ENCODE measurements at places on chromosomes 1 and 21.

GRCh38 chr1:29876902-29877301, 640.6 kb downstream of the PTPRU start:
- DNase-seq: no peak

GRCh38 chr1:115308969-115309368, 29.1 kb downstream of the NGF start:
- no peak for DNase-seq

DNA sequence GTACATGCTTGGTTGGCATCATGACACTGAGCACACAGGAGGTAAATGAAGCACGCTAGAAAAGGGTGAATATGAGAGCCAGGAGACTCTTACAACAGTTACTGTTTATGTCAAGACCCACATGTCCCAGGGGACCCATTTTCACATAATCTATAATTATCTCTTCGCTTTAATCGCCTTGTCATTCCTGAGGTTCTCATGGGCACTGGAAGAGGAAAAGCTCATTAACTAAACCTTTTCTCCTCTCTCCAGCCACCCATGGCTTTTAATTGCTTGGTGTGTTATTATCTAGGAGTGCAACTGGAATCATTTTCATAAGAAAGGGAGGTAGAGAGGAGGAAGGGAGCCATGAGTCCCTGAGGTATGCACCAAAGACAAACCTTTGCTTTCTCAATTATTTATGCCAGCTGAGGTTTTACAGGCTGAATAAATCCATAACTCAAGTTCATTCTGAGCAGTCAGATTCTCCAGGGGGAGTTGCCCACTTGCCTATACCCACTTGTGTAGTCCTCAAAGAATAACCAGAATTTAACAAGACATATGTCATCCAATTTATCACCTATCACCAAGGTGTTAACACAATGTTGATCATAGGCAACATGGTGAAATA, 77.4 kb downstream of the ACBD6 start:
- DNase-seq: no peak

- DNase-seq: no peak
Observed at GRCh38 chr1:247243524-247244137, 12.2 kb upstream of the VN1R5 start.

GRCh38 chr21:46227811-46228344, 696 bp downstream of the LSS start:
- no peak for DNase-seq

DNA sequence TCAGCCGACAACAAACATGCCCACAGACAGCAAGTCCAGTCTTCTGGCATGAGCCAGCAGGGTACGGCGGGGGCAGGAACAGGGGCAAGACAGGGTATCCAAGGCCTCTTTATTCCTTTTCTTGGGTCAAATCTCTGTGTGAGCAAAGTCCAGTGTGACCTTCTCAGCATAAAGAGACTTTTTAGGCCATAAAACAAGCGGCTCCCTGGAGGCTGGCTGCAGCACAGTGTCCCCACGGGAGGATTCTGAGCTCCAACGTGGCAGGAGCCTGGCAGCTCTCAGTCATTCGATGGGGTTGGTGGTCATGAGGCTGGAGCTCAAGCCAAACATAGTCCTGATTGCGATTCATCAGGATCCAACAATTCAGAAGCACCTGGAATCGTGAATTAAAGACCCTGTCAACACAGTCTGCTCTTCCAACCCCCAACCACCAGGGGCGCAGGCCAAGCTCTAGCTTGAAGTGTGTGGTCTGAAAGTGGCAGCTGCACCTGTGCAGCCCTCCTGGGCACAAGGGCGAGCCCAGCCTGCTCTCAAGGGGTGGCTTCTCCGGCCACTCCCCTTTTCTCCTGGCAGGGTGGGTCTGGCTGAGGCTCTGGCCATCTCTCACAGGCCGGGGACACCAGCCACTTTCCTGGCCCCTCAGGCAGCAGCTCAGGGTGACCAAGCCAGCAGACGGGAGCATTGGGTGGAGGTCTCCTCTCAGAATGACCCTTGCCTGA, 62.1 kb downstream of the SLC66A1 start:
- DNase-seq: no peak

- DNase-seq: no peak
Observed at GRCh38 chr1:214440219-214440965, 111.0 kb downstream of the PTPN14 start.

- no peak for DNase-seq
Observed at GRCh38 chr1:216549796-216550195, 126.5 kb upstream of the USH2A start.

GRCh38 chr1:205261946-205262691, 34.4 kb downstream of the TMCC2 start:
- no peak for DNase-seq

DNA sequence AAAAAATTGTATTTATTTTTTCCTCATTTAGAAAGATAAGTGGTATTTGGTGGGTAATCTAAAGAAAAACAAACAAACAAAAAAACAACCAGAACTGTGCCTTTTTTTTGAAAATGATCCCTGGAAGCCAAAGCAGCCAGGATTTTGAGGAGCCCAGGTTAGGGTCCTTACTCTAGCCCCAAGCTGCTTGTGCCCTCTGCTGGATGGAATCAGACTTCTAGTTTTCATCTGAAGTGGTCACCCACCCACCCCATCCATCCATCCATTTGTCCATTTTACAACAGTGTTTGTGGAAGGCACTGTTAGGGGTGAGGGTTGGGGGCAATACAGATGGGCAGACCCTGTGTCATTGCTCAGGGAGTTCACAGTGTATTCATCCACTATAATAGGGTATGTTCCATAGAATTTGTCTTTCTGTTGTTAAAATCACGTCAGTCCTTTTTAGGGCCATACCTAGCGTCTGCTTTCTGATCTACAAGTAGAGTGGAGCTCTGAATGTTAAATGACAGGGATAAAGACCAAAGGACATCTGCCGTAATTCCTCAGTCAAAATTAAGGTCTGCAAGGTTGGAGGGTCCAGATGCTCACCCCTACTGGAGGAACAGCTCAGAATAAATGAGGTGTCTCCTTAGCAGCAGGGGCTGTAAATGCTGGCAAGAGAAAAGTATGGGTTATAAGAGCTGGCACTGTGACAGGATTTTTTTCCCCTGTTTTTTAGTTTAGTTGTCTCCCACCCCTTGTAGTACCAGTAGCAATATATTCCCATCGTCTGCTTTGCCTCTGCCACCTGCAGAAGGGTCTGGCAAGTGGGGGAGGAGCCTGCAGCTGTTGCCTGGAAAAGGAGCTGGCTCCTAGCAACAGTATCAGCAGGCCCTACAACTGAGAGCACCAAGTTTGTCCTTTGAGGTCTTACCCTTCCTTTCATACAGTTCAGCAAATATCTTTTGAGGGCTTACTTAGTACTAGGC, 3.2 kb downstream of the LRRC42 start:
- peak; percentile 47 for DNase-seq
